NCI-H1694 treated with DMSO at 0.1 percent for 48 hours (cell line): ENCODE measurements at places on chromosomes 16 and 17.

DNA sequence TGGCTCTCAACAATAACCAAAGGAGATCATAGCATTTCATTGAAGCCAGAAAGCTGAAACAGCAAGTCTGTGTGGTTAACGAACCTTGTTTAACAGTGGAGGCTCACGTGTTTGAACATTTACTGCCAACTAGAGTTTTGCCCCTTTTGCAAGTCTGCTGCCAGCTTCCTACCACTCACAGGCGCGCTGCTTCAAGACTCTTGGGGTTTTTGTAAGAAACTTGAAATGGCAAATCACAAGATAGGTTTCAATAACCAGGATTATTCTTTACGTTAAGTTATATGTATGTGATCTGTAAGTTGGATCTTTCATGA lies 1.2 kb downstream of the SNTB2 start:
- DNase-seq: no peak

DNA sequence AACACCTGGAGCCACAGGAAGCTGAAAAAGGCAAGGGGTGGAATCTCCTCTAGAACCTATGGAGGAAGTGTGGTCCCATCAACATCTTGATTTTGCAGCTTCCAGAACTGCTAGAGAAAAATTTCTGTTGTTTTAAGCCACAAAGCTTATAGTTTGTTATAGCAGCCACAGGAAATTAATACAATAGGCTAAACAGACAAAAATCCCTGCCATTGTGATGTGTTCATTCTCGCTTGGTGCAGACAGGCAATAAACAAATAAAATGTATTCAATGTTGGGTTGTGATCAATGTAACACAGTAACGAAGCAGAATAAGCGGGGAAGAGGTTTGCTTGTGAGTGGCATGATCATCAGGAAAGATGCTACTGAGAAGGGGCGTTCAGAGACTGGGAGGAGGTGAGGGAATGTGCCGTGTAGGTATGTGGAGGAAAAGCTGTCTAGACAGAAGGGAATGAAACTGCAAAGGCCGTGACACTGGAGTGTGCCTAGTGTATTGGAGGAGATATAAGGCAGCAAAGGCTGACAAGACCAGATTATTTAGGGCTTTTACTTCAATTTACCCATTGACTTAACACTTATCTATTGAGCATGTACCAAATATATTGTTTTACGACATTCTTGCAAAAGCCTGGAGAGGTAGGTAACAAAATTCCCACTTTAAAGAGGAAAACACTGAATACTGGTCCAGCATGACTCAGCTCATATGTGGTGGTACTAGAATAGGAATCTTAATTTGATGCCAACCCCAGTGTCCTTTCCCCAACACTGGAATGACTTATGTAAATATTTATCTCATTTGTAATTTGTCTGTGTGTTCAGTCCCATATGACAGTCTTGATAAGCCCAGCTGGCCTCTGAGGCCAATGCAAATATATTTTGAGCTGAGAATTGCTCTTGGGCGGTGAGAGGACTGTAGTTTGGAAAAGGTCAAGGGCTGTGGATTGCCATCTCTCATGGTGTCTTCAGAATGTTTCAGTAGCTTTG lies 375.9 kb downstream of the CDH13 start:
- no peak for DNase-seq

- DNase-seq: no peak
These were observed 75.9 kb upstream of the RNU2-1 start for GRCh38 chr17:43309505-43310332.

DNA sequence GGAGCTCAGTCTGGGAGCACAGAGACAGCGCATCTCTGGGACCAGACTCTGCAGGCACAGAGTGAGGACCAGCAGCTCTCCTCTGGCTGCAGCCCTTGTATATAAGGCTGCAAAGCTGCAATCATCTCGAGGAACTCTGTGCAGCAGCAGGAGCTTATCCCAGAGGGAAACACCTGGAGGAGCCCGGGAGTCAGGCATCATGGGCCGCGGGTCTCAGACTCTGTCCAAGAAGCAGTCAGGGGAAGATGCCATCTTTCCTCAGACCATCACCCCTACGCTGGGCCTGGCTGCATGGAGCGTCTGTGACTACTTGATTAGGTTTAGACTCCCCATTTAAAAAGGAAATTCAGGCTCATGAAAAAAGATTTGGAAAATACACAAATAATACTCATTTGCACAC lies 122.0 kb downstream of the IRF8 start:
- DNase-seq: no peak

DNA sequence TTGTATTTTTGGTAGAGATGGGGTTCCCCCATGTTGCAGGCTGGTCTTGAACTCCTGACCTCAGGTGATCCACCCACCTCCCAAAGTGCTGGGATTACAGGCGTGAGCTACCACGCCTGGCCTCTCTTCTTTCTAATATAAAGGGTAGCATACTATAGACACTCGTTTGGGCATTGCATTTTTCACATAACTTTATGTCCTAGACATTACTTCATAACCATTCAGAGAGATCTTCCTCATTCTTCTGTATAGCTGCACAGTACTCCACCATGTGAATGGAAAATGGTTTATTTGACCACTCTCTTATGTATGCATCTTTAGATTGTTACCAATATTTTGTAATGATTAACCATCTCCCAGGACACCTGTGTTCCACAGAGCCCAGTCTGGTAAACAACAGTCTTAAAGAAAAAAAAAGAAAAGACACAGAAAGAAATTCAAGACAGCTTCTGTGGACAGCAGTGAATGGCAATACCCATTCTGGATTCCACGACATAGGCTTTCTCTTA lies 42.1 kb downstream of the TK2 start:
- DNase-seq: no peak

DNA sequence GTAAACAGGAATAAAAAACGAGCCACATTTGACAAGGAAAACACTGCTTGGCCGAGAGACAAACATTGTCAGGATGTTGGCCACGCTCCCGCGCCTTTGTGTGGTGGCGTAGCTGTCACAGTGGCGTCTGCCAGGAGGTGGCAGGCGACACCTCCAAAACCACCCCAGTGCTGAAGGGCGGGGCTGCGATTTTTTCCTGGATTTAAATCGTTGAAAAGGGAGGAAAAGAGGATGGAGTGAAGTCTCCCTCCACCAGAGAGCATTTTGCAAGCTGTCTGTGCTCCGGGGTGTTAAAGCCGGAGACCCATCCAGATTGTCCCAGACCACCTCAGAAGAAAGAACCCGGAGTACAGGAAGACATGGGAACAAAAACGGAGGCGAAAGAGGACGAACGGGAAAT lies 12.7 kb downstream of the MRM3 start:
- DNase-seq: peak; percentile 95

DNA sequence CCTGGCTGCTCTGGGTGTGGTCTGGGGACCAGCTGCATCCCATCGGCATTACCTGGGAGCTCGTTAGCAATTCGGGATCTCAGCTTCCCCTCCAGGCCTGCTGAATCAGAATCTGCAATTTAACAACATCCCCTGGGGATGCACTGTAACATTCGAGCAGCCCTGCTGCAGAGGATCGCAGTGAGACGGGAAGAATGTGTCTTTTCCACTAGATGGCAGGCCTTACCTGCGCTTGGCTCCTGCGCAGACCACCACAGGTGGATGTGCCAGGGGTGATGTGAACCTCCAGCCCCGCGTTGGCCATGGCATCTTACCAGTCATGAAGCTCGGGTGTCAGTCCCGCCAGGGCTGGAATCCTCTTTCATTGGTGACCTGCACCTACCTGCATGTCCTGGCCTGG lies 209.9 kb downstream of the PRKCB start:
- DNase-seq: no peak

- DNase-seq: no peak
These were observed 369.7 kb upstream of the ERCC4 start for GRCh38 chr16:13550254-13550653.

DNA sequence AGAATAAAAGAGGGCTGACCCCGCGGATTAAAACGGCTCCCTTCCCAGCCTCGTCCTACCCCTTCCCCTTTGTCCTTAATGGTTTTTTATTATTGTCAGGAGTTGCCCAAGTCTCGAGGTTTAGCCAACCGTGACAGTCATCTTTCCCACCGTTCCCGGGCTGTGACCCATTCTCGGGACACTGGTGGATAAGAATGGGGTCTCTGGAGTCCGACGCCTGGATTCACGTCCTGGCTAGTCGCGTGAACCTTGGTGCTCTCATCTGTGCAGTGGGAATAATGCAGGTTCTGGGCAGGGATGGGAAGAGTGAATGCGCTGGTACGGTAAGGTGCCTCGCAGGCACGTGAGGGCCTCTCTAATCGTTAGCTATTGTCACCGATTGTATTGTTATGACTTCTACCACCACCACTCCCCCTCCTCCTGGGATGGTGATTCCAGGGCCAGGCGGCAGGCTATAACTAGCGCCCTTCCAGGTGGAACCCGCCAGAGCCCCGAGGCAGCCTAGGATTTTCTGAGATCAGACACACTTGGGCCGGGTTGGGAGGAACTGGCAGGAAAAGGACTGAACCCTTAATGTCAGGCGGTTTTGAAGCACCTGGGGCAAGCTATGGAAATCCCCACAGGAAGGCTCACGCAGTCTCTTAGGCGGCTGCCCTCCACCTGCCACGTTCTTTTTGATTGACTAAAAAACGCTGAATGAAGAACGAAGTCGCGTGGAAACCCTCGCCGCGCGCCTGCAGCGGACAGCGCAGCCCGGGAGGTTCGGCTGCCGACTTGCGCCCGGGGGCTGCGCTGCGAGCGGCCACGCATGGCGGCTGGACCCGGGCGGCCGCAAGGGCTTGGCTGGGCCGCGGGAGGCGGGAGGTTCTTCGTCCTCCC lies 2.7 kb downstream of the HS3ST3B1 start:
- no peak for DNase-seq

DNA sequence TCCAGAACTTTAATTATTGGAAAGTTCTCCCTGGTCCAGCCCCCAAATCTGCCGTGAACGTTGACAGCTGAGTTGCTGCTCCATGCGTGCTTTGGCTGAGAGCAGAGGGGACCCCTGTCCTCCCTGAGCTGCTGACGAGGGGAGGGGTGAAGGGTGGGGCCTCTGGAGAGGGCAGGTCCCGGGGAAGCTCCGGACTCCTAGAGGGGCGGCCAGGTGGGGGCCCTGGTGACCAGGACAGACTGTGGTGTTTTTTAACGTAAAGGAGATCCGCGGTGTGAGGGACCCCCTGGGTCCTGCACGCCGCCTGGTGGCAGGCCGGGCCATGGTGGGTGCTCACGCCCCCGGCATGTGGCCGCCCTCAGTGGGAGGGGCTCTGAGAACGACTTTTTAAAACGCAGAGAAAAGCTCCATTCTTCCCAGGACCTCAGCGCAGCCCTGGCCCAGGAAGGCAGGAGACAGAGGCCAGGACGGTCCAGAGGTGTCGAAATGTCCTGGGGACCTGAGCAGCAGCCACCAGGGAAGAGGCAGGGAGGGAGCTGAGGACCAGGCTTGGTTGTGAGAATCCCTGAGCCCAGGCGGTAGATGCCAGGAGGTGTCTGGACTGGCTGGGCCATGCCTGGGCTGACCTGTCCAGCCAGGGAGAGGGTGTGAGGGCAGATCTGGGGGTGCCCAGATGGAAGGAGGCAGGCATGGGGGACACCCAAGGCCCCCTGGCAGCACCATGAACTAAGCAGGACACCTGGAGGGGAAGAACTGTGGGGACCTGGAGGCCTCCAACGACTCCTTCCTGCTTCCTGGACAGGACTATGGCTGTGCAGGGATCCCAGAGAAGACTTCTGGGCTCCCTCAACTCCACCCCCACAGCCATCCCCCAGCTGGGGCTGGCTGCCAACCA lies at the start of gene MC1R:
TSS of gene MC1R (plus strand) at position 410 of the 895 bp plus-strand sequence. CDS start at position 807, 397 bp downstream.
- no peak for DNase-seq

- DNase-seq: no peak
These were observed 210.6 kb upstream of the CDH5 start for GRCh38 chr16:66155933-66156332.
